ENCODE measurements at places on chromosomes 16 and 17.

GRCh38 chr16:52404546-52404945 is 142.4 kb downstream of the TOX3 start:
- no peak for DNase-seq

DNA sequence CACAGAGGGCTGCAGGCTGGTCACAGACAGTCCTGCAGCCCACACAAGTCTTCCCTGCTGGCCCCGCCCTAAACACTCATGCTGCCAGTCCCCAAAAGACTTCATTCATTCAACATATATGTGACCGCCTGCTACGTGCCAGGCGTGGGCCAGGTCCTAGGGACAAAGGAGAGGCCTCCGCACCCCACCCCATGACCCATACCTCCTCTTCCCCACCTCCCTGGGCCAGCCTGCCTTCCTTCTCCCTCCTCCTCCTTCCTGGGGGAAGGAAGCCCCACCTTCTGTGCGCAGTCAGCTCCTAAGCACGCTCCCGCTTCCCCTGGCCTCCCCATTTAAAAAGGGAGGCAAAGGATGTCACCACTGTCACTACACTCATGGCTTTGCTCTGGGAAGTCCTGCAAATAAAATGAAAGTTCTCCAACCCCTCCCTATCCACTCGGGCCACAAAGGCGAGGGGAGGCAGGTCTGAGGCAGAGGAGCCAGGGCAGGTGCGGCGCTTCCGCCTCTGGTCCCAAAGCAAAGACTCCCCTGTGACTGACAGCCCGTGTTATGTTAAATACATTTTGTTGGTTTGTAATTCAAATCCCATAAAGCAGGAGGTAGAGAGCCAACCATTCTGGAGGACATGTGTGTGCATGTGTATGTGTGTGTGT is 9.0 kb downstream of the DNAAF8 start:
- no peak for DNase-seq

DNA sequence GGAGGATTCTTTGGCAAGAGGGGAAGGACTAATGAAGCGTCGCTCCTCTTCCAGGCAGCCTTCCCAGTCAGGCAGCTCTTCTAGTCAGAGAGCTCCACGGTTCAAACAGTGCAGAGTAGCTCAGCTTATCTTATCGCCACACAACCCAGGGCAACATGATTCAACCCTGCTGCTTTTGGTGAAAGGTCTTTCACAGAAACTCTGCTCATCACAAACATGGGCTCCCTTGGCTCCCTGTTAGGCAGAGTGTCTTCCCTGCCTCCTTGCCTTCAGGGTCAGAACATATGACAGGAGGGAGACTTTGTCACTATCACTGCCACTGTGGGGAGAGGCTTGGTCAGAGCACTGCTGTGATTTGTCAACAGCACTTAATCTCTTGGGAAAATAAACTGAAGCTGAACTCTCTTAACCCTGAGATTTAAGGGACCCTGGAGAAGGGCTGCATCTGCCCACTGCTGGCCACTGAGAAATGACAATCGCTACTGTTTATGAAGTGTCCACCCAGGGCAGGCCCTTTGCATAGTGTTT is 6.9 kb upstream of the SLC13A2 start:
- DNase-seq = no peak

GRCh38 chr16:59121411-59122261 is 387.5 kb upstream of the GOT2 start:
- peak; percentile 83 for DNase-seq

DNA sequence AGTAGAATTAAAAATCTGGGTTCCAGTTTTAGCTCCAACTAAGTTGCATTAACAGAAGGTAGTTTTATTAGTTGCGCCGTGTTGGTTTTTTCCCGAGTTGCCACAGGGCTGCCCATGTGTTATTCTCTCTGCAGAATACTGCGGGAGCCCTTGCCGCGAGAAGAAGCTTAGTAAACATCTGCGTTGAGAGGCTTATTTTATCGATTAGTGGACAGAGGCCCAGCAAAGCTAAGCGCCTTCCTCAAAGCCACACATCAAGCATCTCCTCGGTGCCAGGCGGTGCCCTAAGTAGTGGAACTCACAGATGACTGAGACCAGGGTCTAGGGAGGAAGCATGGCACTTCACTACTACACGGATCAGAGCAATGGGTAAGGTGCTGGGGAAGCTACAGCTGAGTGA is 212.3 kb upstream of the IRX5 start:
- DNase-seq = no peak

GRCh38 chr16:77905374-77905920 is 116.9 kb upstream of the CLEC3A start:
- DNase-seq = no peak

DNA sequence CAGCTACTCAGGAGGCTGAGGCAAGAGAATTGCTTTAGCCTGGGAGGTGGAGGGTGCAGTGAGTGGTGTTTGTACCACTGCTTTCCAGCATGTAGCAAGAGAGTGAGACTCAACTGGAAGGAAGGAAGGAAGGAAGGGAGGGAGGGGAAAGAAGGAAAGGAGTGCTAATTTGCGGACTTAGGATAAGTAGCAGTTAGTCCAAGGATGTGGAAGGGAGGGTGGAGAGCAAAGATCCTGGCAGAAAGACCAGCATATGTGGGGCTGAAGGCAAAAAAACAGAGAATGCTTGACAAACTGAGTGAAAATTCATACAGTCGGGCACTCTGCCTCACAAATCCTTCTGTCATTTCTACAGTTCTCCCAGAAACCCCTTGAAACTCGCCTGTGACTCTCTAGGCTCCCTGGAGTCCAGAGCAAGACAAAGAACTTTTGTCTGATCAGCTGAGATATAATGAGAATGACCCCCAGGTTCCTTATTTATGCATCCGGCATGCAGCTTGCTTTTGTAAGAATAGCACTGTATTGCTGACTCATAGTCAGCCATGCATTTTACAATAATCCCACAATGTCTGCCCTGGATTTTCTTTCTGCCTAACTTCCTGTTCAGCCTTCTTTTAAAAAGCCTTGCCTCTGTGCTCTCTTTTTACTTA is 31.5 kb downstream of the CDK5RAP3 start:
- peak; percentile 46 for DNase-seq

- no peak for DNase-seq
Measured at GRCh38 chr16:58234831-58235595, 37.1 kb upstream of the CSNK2A2 start.

- DNase-seq = no peak
Measured at GRCh38 chr17:1639549-1640180, 5.9 kb downstream of the SCARF1 start.

DNA sequence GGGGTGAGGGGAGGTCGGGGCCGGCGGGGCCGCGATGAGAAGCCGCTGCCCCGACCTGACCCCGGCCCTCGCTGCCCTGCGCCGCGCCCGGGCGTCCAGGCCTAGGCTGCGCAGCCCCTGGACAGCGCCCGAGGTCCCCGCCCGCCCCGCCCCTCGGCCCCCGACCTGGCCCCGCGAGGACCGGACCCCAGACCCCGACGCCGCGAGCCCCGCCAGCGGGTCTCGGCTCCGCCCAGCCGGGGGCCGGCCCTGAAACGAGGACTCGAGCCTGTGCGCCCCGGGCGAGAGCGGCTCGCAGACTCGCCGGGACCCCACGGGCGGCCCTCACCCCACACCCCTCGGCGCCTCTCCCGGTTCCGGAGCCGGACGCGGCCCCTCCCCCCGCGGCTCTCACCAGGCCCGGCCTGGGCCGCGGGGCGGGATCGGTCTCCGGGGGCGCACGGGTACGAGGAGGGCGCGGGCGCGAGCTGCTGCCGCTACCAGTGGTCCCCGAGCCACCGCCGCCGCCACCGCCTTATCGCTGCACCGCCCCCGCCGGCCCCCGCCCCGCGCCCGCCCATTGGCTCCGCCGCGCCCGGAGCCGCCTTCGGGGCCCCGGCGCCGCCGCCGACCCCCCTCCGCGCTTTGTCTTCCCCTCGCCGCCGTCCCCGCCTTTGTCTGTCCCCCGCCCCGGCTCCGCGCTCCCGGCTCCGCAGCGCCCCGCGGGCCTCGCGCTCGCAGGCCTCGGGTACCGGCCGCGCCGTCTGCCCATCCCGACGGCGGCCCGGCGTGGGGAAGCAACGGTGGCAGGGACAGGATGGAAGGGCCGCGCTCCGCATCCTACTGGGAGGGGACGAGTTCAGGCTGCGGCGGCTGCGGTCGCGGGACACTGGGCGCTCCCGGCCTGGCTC is at the start of gene LIMD2:
LIMD2 (minus strand) TSS at position 488 of the 890 bp plus-strand sequence. CDS start 827 bp downstream, outside the sequence.
- DNase-seq = no peak

GRCh38 chr16:17302214-17302613 is 168.5 kb downstream of the XYLT1 start:
- no peak for DNase-seq

DNA sequence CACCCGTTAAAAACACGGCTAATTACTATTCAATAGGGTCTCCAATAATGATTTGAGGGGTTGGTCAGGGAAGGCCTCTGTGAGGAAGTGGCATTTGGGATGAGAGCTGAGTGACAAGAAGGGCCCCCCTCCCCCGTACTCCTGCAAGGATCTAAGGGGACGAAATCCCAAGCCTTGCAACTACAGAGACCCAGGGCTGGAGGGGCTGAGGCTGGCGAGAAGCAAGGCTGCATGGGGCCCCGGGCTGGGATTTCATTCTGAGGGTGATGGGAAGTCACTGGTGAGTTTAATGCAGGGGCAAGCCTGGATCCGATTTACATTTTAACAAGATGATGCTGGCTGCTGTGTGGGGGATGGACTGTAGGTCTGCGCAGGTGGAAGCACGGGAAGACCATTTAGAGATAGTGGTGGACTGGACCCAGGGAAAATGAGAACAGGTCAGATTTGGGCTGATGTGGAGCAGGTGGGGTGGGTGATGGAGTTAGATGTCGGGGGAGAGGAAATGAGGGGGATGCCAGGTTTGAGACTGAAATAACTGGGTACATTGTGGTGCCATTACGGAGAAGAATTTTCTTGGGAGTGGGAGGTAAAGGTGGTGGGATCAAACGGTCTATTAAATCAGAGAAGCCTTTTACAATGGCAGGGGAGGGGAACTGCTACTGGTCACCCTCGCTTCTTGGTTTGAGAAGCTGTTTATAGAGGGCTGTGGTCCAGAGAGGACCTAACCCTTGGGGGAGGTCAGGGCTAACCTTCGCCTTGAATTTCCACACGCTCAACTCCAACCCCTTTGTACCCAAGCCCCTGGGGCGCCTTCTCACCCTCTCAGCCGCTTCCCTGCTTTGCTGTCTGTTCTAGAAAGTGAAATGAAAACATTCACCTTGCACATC is 932 bp upstream of the MYBBP1A start:
- DNase-seq = no peak

- DNase-seq = no peak
Measured at GRCh38 chr17:30173649-30174048, 57.0 kb downstream of the NSRP1 start.

DNA sequence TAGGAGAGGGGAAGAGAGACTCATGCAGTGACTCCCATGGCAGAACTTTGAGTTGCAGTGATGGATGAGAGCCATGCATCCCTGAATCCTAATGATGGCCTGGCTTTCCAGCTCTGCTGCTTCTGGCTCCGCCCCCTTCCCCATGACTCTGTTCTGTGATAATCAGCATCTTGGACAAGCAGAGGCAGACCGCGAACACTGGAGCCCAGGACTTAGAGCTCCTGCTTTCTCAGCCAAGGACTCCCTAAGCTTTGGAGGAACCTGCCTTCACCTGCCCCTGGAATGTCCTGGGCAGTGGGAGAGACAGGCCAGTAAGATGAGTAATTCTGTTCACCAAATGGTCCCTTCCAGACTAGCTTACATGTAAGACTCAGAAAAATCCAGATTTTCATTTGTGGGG is 12.5 kb downstream of the CCDC92B start:
- DNase-seq = no peak

GRCh38 chr17:5194346-5194745 is 2.7 kb upstream of the ZNF594 start:
- no peak for DNase-seq

- DNase-seq = no peak
Measured at GRCh38 chr17:73552300-73553048, 91.8 kb downstream of the SDK2 start.

- peak; percentile 6 for DNase-seq
Measured at GRCh38 chr16:54080524-54081008, 206.0 kb downstream of the IRX3 start.

DNA sequence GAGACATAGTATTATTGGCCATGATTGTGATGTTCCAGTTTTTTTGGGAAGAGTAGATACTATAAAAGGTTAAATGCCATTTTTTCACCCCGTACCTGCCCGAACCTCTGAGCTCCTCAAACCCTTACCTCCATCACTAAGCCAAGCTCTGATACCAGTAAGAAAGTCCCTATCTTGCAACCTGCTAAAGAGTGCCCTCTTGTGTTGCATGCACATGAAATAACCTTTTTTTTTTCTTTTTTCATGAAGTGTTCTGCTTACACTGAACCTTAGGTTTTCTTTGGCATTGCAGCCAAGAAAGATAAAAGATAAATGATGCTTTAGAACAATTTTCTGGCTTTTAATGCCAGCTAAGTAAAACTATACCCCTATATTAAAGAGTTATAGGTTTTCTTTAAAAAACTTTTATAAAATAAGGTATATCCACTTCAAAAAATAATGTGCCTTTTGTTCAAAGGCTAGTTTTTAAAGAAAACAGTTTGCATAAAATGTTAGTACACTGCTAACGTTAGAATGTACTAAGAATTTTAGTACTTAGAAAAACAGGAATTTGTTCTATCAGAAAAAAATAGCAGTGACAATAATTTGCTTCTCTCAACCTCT is 295.3 kb upstream of the PMFBP1 start:
- DNase-seq = no peak

DNA sequence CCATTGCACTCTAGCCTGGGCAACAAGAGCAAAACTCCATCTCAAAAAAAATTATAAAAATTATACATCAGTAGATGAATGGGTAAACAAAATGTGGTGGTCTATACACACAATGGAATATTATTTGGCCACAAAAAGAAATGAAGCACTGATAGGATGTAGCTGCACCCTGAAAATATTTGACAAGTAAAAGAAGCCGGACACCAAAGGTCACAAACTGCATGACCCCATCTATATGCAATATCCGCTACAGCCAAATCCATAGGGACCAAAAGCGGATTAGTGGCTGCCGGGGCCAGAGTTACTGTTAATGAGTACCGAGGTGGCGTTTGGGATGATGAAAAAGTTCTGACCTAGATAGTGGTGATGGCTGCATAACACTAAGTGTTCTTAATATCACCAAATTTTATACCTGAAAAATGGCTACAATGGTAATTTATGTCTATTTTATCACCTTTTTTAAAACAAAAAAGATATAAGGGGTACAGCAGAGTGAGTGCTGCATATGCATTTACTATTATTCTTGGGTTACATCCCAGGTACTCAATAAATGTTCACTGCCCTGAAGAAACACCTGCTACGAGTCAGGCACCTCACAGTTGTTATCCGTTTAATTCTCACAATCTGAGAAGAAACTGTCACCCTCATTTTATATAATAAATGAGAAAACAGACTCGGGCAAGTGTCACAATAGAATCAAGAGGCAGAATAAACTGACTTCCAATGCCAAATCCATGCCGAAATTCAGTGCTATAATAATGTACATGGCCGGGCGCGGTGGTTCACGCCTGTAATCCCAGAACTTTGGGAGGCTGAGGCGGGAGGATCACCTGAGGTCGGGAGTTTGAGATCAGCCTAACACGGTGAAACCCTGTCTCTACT is 807 bp upstream of the HBQ1 start:
- DNase-seq = no peak

GRCh38 chr16:17160920-17161431 is 309.8 kb downstream of the XYLT1 start:
- no peak for DNase-seq

Data from skin of body (tissue), 3 donors.